ENCODE measurements at places on chromosomes 7 and 10.

DNA sequence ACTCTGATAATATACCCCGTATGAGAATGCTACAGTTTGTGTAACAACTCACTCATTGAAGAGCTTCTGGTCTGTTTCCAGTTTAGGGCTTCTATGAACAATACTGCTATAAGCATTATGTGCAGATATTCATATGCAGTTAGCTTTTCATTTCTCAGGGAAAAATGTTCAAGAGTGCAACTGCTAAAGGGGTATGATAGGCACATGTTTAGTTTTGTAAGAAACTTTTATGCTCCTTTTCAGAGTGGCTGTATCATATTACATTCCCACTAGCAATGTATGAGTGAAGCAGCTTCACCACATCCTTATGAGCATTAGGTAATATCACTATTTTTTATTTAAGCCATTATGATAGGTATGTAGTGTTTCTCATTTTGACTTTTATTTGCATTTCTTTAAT lies 182.6 kb upstream of the CXCL12 start:
- no peak for DNase-seq

DNA sequence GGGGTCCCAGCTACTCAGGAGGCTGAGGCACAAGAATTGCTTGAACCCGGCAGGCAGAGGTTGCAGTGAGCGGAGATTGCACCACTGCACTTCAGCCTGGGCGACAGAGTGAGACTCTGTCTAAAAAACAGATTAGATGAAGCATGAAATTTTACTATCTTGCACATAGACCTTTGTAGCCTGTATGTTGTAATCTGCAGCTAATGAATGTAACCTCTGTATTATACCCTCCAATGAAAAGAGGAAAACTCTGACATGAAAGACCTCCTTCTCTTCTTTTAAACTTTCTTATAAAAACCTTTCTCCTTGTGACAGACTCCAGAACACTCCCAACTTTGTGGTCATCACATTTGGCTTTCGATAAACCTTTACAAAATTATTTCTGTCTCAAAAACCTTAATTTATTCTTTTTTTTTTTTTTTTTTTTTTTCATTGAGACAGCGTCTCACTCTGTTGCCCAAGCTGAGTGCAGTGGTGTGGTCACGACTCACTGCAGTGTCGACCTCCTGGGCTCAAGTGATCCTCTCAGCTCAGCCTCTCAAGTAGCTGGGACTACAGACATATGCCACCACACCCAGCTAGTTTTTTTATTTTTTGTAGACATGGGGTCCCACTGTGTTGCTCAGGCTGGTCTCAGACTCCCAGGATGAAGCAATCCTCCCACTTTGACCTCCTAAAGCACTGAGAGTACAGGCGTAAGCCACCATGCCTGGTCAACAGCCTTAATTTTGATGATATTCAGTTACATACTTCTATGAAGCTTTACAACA lies 97.4 kb downstream of the SVOPL start:
- DNase-seq, result no peak

DNA sequence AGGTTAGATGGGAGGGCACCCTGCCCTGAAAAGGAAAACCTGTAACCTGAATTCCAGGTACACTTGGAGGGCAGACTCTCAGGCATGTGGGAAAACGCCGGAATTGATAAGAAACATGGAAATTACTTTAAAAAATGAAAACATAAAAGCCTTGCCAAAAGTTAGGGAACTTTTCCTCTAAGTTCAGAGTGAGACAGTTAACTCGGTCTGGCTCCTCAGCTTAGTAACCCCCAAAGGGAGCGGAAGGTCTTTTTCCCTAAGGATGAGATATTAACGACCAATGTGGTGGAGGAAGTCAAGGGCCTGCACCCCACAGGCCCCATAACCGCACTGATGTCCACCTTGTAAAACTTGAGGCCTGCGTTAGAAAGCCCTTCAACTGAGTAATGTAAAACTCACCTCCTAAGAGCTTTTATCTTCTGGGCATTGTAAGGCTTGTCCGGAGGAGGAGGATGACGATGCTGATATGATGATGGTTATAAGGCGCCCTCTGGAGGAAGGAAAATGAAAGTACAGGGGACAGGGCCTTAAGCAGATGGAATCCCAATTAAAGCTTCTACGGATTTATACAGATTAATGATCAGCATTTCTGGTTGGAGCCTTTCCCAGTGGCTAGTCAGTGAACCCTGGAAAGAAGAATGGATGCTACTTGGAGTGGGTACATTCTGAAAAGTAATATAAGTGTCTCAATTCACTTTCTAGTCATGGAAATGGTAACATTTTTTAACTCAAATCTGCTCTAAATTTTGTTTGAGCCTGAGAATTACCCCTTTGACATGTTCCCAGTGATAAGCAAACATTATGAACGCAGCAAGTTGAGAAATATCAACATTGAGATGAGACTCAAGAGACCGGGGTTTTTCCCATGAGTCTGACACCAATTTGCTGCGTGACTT lies 694 bp downstream of the COL1A2 start:
- no peak for DNase-seq

DNA sequence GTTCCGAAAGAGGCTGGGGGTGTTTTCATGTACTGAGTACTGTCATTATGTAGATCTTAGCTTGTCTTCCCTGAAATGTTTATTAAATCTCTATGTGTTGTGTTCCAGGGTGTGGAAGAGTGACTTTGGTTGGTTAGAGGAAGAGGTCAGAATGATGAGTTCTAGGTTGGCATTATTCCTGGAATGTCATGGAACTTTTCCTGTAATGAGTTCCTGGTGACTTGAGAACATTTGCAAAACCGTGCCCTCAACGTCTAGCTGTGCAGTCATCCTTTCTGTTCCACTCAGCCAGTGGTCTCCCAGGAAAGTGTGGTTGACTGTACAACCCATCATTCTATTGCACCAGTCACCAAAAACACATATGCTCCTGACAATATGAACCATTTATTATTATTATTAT lies 129.6 kb downstream of the BICC1 start:
- DNase-seq, result no peak

DNA sequence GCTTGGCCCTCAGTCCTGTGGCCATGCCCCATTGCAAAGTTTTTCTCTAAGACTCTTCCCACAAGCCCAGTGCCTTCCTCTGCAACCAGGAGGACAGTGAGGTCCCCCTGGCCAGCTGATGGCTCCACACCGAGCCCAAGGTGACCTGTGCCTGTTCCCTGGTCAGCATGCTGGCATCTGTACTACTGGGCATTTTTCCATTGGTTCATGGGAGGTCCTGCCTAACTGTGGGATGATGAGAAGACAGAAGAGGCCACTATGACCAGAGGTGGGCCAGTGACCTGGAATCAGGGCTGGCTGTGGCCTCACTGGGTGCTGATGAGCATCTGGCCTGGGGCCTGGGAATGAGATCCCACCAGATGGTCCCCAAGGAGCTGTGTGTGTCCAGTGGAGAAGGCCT lies 20.2 kb downstream of the CALML3 start:
- DNase-seq, result peak; percentile 15

- peak; percentile 15 for DNase-seq
Observed at GRCh38 chr10:130498042-130498441, 361.9 kb downstream of the GLRX3 start.

DNA sequence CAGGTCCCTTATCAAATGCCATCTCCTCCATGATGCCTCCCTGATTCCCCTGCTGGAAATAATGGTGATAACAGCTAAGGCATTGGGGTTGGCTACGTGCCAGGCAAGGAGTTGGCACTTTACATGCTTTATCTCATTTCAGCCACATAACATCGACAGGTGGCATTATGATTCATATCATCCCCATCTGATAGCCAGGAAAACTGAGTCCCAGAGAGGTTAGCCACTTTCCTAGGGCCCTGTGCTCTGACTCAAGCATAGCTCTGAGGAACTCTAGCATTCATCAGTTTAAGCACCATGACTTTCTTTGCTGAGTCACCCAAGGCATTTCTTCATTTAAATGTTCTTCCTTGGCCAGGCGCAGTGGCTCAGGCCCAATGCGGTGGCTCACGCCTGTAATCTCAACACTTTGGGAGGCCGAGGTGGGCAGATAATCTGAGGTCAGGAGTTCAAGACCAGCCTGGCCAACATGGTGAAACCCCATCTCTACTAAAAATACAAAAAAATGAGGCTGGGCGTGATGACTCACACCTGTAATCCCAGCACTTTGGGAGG lies 6.6 kb downstream of the LEP start:
- DNase-seq, result no peak

DNA sequence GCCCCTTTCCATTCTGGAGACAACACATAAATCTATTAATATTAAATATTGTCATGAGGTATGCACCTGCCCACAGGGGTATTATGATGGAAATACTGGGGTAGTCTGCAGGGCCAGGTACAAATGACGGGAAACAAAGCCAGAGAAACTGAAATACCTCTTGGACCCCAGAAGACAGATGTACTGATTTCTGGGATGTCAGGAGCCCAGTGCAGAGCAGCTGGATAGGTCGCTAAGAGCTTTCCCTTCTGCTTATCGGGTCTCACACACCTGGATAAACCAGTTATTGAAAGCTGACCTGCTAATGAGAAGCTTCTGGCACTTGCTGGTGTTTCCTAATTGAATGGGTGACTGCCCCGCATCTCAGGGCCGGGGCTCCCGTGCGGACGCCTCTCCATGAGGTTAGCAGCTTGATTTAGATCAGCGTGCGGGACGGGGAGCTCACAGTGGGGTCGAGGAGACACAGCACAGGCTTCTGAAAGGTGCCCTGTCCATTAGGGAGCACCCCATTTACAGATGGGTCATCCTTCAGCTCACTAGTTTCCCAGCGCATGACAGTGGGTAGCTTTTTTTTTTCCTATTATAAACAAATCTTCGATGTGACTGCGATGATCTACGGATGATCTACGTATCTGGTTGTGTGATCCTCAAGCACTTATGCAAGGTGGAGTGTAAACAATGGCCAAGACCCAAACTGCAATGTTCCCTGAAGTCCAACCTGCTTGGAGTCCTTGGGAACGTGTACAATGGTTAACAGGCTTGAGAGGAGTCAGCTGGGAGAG lies 1.5 kb upstream of the INSIG1 start:
- DNase-seq, result peak; percentile 50

- DNase-seq, result no peak
Observed at GRCh38 chr10:30346615-30347014, 2.5 kb downstream of the MTPAP start.

- no peak for DNase-seq
Observed at GRCh38 chr7:75945297-75946168, 30.6 kb downstream of the POR start.

GRCh38 chr10:37754538-37755323 lies 102.7 kb downstream of the ZNF248 start:
- no peak for DNase-seq

DNA sequence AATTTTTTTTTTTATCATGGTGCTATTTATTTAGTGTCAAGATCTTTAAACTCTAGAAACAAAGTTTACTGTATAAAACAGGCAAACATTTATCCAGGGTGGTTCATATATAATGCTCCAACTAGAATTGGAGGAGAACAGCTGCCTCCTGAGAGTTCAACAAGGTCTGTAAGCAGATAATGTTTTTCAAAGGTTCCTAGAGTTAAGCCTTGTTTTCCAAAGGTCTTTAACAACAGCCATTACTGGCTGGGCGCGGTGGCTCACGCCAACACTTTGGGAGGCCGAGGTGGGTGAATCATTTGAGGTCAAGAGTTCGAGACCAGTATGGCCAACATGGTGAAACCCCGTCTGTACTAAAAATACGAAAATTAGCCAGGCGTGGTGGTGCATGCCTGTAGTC lies 316.7 kb downstream of the CCDC3 start:
- no peak for DNase-seq

- DNase-seq, result no peak
Observed at GRCh38 chr10:102783568-102783967, 39.8 kb downstream of the WBP1L start.

- no peak for DNase-seq
Observed at GRCh38 chr10:11522821-11523245, 88.6 kb downstream of the USP6NL start.

DNA sequence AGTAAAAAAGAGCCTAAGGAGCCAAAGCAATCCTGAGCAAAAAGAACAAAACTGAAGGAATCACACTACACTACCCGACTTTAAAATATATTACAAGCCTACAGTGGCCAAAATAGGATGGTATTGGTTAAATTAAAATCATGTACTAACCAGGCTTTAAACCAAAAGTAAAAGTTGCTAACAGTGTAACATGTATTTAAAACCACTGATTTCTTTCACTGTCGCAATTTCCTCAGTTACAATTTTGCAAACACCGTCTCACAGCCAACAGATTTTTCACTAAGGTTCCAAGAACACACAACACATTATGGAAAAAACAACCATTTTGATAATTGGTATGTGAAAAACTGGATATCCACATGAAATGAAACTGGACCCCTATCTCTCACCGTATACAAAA lies 74.0 kb downstream of the JMJD1C start:
- no peak for DNase-seq

DNA sequence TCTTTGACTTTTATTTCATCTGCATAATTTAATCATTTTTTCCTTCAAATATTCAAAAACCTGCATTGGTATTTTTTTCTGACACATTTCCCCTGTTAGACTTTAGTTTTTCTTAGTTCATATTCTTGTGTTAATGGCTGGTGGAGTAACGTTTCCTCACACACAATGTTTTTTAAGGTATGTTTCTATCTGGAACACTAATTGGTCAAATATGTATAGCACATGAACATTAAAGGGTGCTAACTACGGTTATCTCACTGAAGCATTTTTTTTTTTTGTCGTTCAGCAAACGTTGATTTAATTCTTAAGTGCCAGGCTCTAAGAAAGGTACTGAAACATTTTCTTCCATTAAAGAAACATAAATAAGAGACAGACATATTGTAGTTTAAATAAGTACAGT lies 87.7 kb downstream of the PTPRZ1 start:
- no peak for DNase-seq

GRCh38 chr10:125631806-125632205 lies 51.2 kb downstream of the TEX36 start:
- DNase-seq, result no peak

DNA sequence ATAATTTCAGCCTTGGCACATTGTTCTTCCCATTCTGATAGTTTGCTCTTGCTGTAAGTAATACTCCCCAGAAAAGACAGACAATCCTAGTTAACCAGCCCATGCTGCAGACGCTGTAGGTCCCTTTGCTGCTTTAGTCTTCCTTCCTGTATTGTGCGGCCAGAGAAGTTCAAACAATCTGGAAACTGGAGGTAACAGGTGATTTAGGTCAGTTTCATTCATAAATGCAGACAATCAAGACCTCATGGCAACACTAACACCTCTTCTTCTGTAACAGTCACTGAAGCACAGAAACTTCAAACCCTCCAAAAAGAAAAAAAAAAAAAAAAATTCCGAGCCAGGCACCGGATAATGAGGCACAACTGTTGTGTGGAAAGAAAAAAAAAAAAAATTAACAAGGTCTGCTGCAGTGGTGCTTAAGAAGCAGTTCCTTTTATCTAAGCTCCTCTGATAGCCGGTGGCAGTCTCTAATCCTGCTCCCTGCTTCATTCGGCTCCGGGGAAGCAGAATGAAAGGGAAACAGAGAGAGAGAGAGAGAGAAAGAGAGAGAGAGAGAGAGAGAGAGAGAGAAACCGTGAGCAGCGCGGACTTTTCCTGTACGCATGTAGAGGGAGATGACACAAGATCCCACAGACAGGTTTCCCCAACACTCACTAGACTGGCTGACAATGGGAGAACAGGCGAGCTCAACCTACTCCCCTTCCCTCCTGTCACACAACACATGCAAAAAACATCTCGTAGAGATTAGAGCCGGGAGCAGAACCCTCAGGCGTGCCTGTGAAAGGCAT lies at the start of gene SEMA3A:
SEMA3A (minus strand) TSS at position 306 of the 788 bp plus-strand sequence; CDS start at position 103, 203 bp downstream.
- DNase-seq, result peak; percentile 51

Measured in activated CD8-positive, alpha-beta memory T cell treated with anti-CD3 and anti-CD28 coated beads, Interleukin-2, amount 50 U/mL, for 48 hours (primary cell).